ENCODE measurements at places on chromosomes 5 and 9.

DNA sequence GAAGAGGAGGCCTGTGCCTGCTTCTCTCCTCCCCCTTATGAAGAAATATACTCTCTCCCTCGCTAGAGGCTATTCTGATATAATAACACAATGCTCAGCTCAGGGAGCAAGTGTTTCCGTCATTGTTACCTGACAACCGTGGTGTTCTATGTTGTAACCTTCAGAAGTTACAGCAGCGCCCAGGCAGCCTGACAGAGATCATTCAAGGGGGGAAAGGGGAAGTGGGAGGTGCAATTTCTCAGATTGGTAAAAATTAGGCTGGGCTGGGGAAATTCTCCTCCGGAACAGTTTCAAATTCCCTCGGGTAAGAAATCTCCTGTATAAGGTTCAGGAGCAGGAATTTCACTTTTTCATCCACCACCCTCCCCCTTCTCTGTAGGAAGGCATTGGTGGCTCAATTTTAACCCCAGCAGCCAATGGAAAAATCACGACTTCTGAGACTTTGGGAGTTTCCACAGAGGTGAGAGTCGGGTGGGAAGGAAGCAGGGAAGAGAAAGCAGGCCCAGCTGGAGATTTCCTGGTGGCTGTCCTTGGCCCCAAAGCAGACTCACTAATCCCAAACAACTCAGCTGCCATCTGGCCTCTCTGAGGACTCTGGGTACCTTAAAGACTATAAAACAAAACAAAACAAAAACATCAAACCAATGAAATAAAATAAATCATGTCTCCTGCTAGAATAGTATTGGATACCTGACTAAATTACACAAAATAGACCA, 1.3 kb downstream of the TMEM174 start:
- DNase-seq = no peak

DNA sequence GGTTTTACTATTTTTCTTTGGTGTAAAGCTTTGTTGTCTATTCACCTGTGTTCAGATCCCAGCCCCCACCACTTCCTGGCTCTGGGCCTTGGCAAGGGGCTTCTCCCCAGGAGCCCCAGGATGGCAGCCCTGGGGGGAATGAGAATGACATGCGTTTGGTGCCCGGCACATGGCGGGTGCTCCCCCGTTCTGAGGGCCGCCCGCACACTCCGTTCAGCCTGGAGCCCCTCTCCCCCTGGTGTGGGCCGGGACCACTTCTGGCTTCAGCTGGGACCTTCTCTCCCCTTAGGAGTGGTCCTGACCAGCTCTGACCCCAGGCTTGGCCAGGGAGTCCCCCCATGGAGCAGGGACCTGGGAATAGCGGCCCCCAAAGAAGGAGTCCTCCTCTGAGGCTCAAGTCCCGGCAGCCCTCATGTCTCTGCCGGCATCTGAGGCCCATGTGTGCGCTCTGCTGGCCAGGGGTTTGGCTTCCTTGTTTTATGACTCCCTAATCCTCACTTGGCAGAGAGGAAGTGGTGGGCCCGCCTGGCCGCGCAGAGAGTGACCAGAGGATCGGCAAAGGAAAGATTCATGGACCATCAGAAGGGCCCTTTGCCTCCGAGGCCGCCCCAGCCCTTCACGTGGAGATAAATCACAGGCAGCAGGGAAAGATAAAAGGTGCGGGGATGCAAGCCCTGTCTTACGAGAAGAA, 57.0 kb upstream of the LMX1B start:
- no peak for DNase-seq

GRCh38 chr9:79233542-79233941, 338.2 kb upstream of the TLE4 start:
- DNase-seq = no peak

- DNase-seq = no peak
Measured at GRCh38 chr5:124277767-124278545, 468.5 kb downstream of the ZNF608 start.

GRCh38 chr9:123637606-123637944, 281.6 kb downstream of the CRB2 start:
- DNase-seq = no peak

DNA sequence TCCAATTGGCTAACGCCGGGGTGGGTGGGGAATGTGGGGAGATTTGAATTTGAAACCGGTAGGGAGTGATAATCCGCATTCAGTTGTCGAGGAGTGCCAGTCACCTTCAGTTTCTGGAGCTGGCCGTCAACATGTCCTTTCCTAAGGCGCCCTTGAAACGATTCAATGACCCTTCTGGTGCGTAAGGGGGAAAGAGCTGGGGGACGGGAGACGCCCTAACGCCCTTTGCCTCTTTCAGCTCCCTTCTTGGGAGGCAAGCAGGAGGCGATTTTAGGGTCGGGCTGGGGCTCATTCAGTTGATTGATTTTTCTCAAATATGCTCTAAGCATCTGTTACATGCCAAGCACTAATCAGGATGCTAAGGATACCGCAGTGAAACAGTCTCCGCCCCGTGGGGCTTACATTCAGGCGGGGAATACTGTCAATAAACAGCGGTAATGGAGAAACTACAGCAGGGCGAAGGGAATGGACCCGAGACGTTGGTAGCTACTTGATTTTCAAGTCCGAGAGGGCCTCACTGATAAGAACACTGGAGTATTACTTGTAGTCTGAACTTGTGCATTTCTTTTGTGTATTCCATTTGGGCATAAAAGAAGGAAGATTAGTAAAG, at the start of gene HMMR:
Gene HMMR (plus strand): TSS at position 71 of the 610 bp plus-strand sequence. CDS start 61 bp downstream, at position 132.
- DNase-seq = peak; percentile 33

DNA sequence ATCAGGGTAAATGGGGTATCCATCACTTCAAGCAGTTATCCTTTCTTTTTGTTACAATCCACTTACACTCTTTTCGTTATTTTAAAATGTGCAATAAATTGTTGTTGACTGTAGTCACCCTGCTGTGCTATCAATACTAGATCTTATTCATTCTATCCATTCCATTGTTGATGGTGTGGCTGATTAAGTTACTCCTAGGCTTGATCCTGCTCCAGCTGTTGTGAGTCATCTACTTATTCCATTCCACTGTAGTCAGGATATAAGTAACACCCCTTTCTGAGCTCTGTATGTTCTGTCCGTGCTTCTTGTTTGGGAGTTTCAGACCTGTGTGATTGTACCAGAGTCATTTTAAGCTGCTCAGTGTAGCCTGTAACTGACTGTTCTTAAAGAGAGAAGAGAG, 122.5 kb upstream of the RUSC2 start:
- no peak for DNase-seq

DNA sequence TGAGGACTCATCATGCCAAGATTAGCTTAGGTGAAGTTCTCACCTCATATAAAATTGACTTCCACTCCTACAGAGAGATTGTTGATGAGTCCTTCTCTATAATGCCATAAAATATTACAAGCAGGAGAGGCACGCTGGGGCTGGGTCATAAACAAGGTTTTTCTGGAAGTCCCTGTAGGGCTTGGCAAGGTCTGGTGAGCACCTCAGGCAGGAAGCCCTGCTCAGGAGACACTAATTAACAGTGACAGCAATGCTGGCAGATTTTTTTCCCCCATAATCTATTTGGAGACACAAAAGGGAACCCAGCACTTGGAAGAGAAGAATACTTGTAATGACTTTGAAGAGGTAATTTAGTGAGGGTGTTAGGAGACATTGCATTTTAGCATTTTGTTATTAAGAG, 118.7 kb downstream of the DIRAS2 start:
- no peak for DNase-seq

DNA sequence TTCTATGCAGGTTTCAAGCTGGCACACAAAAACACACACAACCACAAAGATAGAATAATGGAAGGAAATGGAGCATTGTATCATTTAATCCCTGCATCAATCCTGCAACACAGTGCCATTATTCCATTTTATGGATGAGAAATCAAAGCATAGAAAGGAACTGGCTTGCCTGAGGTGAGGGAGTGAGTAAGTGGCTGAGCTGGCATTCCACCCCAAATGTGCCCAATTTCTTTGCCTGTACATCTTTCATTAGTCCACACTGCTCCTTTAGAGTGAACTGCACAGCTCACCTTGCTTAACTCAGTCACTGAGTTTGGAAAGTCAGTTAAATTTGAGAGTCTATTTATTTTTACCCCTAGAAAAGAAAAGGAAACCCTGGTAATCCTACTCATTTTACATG, 28.9 kb downstream of the ZNF366 start:
- DNase-seq = no peak

GRCh38 chr5:17241635-17242034, 24.2 kb downstream of the BASP1 start:
- no peak for DNase-seq

DNA sequence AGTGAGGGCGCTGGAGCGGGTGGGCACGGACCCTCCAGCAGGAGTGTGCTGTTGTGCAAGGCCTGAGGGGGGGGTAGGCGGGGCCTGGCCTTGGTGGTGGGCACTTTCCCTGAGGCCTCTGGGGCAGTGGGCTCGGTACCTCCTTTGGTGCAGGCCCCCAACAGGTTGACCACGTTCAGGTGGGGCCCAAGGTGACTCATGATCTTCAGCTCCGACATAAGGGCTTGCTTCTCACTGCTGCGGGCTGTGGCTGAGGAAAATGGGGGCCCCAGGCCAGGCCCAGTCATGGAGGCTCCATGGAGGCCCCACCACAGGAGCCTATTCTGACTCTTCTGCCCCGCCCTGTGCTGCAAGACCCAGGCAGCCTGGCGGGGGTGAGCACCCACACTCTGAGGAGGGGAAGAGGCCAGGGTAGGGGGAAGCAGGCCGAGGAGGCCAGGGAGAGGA, 31.5 kb downstream of the PDGFRB start:
- DNase-seq = no peak

DNA sequence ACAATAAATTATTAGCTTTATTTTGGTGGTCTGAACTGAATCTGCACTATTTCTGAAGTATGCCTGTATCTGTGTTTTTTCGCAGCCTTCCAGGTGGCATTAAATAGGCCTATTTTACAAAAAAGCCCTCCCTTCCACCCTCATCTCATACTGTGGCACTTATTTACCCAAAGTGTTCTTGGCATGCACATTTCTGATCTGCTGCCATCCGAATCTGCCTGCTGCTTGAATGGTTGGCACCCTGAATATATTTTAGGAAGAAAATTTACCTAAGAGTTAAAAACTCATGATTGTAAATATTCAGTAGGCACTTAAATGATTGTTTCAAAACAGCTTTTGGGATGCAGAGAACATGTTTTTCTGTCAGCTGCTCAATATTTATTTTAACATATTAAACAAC, 150.1 kb downstream of the SLC28A3 start:
- DNase-seq = no peak

- no peak for DNase-seq
Measured at GRCh38 chr5:140664030-140664358, 710 bp upstream of the WDR55 start.

- no peak for DNase-seq
Measured at GRCh38 chr5:132826424-132827082, 3.9 kb downstream of the SHROOM1 start.

DNA sequence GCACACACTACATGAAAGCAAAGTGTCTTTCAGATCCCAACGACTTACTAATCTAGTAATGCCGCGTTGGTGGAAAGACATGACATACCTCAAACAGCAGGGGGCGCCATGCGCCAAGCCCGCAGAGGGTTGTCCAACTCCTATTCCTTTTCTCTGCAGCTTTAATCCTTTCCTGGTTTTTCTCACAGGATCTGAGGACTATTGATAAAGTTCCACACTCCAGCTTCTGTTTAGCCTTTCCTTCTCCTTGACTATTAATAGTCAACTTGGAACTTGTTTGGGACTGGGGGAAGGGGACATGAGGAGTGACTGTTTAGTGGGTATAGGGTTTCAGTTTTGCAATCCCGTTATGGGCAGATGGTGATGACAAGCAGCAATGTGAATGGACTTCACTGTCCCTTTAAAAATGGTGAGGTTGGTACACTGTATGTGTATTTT, 62.9 kb downstream of the OTULIN start:
- peak; percentile 94 for DNase-seq

GRCh38 chr9:107054146-107054545, 191.2 kb downstream of the ZNF462 start:
- no peak for DNase-seq

DNA sequence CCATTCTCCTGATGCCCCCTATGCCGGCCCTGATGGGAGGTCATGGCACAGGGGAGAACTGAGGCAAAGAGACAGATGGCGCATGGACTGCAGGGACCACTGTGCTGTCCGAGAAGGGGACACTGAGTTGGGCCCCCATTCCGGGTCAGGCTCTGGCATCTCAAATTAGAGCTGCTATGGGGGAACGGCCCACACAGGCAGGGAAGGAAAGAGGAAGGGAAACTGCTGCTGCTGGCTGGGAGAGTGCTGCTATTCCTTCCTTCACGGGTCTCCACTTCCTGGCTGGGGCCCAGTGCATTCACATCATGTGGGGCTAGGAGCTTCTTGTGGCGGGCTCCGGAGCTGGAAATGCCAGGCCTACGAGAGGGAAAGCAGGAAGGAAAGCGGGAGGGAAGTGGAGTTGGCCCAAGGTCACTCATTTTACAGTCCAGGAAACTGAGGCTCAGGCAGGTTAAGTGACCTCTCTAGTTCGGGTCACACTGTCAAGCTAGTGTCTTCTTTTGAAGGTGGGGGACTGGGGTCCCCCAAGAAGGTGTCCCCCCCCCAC, 1.3 kb upstream of the CARD19 start:
- no peak for DNase-seq

- no peak for DNase-seq
Measured at GRCh38 chr5:160441311-160441781, 19.7 kb downstream of the PTTG1 start.

- no peak for DNase-seq
Measured at GRCh38 chr9:136190237-136190601, 14.7 kb downstream of the LHX3 start.

DNA sequence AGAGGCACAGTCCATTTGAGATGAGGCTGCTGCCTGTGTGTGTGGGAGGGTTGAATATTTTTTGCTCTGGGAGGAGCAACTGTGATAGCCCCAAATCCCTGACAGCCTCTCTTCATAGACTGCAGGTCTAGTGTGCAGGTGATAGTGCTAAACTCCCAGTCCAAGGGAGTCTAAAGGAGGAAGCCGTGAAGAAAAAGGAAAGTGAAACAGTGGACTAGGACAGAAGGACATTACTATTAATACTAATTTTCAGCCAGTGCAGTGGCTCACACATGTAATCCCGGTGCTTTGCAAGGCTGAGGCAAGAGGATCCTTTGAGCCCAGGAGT, 295.0 kb downstream of the PDE4D start:
- DNase-seq = no peak

- DNase-seq = no peak
Measured at GRCh38 chr5:139088024-139088423, 110.1 kb downstream of the SIL1 start.

DNA sequence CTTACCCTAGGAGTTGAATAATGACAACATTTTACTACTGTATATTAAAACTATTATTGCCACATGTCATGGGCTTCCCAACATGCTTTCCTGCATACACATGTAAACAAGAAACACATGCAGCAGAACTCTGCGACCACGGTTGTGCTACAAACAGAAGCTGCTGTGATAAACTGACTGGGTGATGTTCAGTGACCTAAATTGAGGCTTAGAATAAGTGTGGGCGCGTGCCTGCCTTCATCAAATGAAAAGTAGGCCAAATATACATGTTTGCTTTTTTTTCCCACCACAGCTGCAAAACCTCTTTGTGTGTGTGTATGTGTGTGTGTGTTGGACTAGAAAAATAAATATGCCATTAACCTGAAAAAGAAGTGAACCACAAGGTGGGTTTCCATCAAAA, 1202.1 kb downstream of the PTPRD start:
- no peak for DNase-seq

GRCh38 chr9:106218854-106219253, 524.5 kb downstream of the TMEM38B start:
- no peak for DNase-seq

- DNase-seq = no peak
Measured at GRCh38 chr9:10130061-10130675, 482.6 kb downstream of the PTPRD start.

Data from NCI-H1694 (cell line).